ENCODE measurements at places on chromosomes 7 and 10.

- DNase-seq, result no peak
These were observed 110.6 kb downstream of the BTRC start for GRCh38 chr10:101464599-101464998.

DNA sequence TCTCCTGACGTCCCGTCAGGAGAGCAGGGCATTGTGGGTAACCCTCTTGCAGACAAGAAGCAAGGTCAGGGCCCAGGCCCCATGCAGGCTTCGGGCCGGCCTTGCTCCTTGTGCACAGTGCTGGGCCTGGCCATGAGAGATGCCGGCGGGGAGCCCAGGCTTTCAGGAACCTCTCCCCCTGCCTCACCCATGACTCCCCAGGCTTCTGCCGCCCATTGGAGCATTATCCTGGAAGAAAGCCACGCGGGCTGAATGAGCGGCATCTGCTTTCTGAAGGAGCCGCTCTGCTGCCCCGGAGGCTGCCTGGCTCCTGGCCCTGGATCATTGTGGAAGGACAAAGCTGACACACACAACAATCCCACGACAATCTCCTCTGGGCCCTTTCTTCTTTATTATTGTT is 233.5 kb downstream of the TCF7L2 start:
- DNase-seq, result no peak

DNA sequence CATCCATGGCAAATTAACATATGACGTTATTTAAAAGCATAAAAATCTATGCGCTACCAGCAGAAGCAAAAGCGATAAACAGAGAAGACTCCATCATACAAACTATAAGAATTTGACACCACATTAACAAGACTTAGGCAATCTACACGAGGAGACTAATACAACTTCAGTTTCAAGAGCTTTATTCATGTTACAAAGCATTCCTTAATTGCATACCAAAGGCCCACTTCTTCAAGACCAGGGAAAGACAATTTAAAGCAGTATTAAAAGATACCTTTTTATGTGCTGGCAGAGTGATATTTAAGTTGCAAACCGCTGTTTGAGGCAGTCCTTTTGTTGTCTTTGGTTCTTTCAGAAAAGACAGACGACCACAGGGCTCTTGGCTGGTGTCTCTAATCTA is 176.0 kb upstream of the CCDC6 start:
- no peak for DNase-seq

GRCh38 chr7:107999779-108000560 is 3.0 kb downstream of the LAMB1 start:
- no peak for DNase-seq

GRCh38 chr7:121530227-121531174 is 134.4 kb upstream of the FAM3C start:
- peak; percentile 18 for DNase-seq

Measured in KBM-7 (cell line).